ENCODE measurements at places on chromosomes 5 and 9. TPM values are rescaled to one million over a fixed set of nuclear protein-coding genes. Genes with fewer than 3 reads are reported as not detected.
A peak's percentile ranks its signal among the peaks of the same experiment; 100 is the strongest.

DCTN4 gene
- 96.2 TPM for total RNA-seq

WNK2 gene
- total RNA-seq = 16.4 TPM

SLC6A3 gene
- total RNA-seq = not detected

BTNL9 gene
- 0.78 TPM for total RNA-seq

IFNE gene
- not detected for total RNA-seq

KCTD16 gene
- total RNA-seq = 23.6 TPM

ZNF300 gene
- 89.4 TPM for total RNA-seq

ORM2 gene
- not detected for total RNA-seq

MAT2B gene
- total RNA-seq = 47.7 TPM

DNA sequence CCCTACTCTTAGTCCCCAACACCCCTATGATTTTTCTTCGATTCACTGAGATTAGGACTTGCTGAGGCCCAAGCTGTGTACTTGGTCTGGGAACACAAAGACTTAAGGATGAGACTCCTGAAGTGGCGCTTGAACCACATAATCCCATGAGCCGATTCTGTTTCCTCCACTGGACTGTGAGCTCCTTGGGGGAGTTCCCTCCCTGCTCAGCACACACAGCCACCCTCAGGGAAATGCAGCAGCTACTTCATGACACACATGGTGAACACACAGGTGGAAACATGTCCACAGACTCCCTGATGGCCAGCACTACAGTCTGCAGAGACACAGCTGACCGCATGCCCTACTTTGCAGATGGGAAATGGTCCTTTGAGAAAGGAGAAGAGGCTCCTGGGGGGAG is 101.1 kb downstream of the C5orf15 start:
- DNase-seq = no peak

DNA sequence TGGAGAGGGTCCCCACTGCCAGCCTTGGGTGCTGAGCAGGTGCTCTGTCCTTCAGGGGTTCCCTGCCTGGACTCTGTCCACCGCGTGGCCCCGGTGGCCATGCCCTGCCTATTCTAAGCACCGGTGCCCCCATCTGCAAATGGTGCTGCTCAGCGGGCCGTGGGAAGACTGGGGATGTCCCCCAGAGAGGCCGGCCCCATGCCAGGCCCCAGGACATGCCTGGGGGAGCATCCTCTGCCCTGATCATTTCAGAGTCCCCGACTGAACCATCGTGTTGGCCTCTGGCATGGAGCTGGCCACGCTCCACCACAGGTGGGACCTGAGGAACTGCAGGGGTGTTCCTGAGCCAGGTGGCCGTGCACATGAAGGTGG is 64.7 kb downstream of the RXRA start:
- DNase-seq = no peak

GRCh38 chr5:115126303-115126702 is 43.4 kb downstream of the TRIM36 start:
- DNase-seq = no peak

DNA sequence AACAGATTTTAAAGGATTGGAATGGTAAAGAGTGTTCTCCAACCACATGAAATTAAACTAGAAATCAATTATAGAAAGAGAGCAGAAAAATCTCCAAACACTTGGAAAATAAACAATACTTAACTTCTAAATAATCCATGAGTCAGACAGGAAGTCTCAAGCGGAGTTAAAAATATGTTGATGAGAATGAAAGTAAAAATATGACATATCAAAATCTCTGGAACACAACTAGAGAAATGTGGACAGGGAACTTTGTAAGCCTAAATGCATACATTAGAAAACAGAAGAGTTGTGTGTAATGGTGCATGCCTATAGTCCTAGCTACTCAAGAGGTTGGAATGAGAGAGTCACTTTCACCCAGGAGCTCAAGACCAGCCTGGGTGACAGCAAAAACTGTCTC is 47.9 kb upstream of the ZNF618 start:
- DNase-seq = no peak

- DNase-seq = no peak
These were observed 101.6 kb upstream of the MAP1B start for GRCh38 chr5:72005671-72006070.

DNA sequence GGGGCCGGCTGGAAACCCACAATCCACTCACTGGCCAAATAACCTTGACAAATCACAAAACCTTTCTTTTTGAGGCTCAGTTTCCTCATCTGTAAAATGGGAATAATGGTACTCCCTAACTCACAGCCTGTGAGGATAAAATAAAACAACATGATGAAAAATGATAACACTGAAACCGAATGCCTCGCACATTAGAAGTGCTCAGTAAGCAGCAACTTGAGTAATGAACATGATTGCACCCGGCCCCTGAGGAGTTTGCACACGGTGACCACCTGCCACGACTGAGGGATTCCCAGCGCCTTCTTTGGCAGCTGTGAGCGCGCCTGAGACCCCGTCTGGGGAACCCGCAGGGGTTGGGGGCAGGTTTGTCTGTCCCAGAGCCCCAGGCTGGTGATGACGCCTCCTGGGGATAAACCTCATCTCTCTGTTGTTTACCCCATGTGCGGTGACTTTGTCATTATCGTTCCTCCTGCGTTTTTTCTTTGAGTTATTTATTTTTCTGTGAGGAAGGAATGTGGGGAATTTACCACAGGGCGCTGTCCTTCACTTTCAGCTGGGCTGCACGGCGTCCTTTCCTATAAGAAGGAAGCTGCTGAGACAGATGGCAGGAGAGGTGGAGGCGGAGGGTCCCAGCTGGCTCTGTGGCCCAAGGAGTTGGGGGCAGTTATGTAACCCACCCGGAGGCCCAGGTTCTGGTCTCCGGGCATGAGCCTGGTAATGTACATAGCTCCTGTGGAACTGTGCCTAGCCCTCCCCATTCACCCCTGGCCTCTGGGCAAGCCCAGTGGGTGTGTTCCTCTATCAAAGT is 3.0 kb upstream of the SYNPO start:
- no peak for DNase-seq

DNA sequence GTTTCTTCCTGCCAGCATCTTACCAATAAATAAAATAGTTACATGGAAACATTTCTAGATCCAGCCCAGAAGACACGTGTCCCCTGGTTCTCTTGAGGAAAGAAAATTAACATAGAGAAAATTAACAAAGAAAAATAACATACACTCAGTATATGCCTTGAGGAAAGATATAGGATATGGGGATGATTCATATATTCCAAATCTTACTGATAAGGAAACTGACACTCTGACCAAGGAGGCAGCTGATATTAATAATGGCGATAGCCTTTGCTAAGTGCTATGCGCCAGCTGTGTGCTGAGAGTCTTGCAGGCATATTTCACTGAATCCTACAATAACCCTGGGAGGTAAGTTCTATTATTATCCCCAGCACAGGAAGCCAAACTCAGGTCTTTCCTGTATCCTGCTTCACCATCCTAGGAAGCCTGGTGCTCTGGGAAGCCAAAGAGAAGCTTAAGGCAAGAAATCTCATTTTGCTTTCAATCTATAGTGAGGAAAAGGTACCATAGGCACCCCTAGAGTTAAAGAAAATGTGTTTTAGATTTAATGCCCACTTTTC is 302.7 kb upstream of the NREP start:
- DNase-seq = no peak

DNA sequence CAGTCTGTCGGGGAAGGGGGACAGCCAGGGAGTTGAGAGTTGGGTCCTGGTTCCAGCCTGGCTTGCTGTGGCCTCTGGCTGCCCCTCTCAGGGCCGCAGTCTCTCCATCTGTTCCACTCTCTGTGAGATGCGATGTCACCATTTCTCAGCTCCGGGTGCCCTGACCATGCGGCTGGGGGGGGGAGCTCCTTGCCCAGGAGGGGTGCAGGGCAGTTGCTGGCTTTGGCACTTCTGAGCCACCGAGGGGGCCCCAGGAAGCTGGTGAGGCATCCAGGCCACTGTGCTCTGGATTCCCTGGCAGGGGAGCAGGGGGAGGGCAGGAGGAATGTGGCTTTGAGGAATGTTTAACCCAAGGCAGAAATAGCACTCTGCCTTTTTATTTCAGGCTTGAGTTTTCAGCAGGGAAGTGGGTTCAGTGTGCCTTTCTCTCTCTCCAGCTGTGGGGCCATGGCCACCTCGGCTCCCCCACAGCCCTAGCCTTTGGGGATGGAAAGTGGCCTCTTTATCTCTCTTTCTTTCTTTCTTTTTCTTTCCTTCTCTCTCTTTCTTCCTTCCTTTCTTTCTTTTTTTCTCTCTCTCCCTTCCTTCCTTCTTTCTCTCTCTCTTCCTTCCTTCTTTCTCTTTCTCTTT is 11.0 kb downstream of the NCS1 start:
- no peak for DNase-seq

- DNase-seq = no peak
These were observed 89.6 kb downstream of the TAF11L14 start for GRCh38 chr5:17723876-17724275.

DNA sequence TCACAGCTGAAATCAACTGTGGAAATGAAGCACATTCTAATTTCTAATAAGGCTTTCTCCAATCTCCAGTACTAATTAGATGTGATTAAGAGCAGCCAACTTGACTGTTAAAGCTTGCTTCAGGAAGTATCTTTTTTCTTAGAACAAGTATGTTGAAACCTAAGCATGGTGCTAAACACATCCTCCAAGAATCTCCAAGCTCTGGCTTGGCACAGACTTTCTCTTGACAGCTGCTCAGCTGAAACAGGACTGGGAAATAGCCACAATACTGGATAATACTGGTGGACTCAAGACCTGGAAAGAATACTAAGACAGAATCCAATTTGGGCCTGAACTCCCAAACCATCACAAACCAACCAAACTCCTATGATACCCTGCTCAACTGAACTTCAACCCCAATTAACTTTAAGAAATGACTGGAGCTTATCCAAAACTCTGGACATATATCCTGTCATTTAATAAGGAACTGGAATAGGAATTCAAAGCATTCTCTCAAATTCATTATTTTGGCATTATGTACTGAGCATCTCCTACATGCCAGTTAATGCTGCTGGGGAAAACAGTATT is 16.2 kb downstream of the PRKAA1 start:
- DNase-seq = no peak

DNA sequence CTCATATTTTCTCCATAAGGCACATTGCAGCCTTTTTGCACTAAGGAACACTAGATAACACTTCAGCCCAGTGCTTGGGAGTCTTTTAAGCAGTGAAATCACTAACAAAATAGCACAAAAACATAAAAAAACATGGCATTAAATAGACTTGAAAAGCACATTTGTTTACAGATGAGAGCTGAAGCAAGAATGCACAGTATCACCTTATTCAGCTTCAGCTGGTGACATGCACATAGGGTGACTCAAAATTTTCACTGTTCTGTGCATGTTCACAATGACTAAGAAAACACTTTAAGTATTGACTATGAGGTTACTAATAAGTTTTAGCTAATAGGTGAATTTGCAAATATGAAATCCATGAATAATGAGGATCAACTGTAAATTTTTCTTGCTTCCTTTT is 293.9 kb upstream of the TARS1 start:
- no peak for DNase-seq

DNA sequence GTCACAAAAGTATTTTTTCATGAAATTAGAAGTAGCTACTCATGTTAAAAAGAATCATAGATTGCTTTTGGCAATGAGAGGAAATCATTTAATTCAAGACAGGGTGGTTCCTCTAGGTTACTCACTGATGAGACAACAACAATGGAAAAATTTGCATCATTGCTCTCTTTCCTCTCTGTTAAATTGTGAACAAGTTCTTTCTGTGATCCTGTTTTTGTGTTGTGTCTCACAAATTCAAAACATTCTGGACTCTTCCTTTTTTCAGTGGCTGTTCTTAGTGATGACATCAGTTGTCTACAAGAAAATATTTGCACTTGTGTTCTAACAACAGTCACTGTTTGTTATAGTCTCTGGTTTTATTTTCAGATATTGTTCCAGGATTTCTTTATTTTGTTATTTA is 95.3 kb downstream of the XRCC4 start:
- DNase-seq = no peak

- DNase-seq = no peak
These were observed 250.1 kb downstream of the PBX3 start for GRCh38 chr9:125997196-125997823.

DNA sequence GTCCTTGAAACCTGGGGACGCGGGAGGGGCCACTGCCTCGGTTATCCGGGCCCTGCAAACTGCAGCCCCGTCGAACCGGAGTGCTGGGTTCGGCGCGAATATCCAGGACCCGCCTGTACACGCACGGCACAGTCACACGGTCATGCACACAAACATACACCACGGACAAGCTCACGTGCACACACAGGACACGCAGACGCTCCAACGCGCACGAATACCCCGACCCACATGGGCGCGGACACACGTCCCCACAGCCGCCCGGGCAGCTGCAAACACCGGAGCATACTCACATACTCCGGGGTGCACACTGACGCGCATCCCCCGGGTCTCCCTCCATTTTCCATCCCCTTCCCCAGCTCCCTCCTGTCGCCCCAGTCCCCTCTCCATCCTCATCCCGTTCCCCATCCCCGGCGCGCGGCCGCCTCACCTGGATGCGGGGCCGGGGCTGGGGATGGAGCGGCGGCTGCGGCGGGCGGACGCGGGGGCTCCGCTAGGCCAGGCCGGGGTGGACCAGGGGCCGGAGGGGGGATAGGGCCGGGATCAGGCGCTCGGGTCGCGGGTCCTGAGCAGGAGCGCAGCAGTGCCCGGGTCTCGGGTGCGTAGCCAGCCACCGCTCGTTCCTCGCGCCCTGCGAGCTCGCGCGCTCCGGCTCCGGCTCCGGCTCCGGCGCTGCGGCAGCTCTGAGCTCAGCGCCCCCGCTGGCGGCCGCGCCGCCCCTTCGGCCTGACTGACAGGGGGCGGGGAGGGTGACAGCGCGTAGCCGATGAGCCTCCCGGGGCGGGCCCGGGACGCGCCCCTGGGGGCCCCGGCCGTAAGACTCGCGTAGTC is at the start of the genes EIF4E1B and SNCB:
EIF4E1B (plus strand) TSS at position 823 of the 828 bp plus-strand sequence. CDS start 12,113 bp downstream, outside the sequence.
SNCB (minus strand) TSS at position 682 of the 828 bp plus-strand sequence. CDS start 880 bp downstream, outside the sequence.
- peak; percentile 47 for DNase-seq

GRCh38 chr5:4053136-4053535 is 457.5 kb downstream of the IRX1 start:
- no peak for DNase-seq

DNA sequence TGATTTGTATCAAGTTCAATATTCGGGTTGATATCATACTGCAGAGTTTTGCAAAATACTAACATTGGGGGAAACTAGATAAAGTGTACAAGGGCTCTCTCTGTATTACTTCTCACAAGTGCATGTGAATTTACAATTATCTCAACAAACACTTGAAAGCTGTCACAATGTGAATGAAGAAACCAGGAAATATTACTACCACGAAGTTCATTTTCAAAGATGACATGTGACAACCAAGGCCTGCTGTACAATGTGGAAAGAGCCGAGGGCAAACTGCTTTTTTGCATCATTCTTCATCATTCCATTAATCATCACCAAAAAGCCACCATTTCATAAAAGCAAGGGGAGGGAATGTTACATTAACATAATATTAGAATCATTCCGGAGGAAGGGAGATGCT is 310.0 kb downstream of the GLIS3 start:
- no peak for DNase-seq

DNA sequence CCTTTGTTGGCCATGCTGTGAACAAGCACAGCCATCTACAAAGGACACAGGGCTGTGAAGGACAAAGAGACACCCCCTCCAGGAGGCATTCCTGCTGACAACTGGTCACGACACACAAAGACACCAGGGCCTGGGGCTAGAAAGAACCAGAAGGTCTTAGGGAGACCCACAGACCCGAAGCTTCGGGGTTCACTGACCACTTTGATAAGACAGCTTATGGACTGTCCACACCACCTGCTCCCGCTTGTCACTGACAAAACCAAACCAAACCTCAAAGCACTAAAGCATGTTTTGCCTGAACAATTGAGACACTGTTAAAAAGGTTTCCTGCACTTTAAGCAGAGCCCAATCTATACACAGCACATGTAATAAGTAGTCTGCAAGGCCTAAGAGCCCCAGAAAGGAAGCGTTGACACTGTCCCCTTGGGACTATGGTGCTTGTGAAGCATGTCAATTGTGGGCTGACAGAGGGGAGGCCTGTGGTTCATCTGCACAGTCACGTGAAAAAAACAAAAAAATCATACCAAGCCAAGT is 185.0 kb downstream of the GAPVD1 start:
- no peak for DNase-seq

Data from occipital lobe (tissue), 3 donors.